ENCODE measurements at places on chromosomes 5 and 9.

DNA sequence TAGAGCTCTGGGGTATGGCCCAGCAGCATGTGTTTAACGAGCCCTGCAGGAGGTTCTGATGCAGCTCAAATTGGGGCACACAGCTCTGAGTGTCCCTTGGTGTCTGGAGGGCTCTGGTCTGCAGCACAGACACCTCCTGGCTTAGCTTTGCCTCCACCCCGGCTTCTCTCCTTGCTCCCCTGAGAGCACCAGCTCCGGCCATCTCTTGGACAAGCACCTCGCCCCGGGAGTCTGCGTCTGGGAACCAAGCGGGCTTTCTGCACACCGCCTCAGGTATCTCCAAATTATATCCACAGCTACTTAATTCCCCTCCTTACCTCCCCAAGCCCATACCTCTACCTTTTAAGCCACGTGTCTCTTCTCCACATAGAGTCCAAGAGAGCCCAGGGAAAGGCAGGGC lies 83.7 kb upstream of the IRX4 start:
- no peak for DNase-seq

DNA sequence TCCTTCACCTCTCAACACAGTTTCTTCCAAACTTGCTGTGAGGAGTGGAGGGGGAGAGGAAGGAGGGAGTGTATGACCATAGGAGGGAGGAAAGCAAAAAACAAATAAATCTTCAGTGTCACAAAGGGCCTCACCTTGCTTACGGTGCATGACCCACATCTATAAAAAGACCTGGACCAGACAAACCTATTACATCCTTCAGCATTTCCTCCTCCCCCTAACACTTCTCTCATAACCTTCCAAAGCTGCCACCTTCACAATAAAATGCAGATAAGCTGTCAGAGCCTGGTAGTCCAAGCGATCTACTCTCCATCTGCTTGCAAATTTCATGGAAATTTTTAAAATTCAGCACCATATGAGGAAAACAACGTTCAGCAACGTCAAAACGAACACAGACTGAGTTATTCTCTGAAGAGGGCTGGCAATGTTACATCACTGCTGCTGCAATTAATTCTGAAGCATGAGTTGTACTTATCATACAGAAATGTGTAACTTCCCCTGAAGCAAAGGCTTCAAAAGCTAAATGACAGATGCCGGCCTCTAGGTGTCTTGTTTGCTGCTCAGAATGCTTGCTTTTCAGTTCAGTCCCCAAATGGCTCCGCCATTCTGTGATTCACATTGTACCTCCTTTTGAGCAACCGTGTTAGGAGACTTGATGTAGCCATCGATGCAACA lies 62.9 kb downstream of the EFNA5 start:
- no peak for DNase-seq

DNA sequence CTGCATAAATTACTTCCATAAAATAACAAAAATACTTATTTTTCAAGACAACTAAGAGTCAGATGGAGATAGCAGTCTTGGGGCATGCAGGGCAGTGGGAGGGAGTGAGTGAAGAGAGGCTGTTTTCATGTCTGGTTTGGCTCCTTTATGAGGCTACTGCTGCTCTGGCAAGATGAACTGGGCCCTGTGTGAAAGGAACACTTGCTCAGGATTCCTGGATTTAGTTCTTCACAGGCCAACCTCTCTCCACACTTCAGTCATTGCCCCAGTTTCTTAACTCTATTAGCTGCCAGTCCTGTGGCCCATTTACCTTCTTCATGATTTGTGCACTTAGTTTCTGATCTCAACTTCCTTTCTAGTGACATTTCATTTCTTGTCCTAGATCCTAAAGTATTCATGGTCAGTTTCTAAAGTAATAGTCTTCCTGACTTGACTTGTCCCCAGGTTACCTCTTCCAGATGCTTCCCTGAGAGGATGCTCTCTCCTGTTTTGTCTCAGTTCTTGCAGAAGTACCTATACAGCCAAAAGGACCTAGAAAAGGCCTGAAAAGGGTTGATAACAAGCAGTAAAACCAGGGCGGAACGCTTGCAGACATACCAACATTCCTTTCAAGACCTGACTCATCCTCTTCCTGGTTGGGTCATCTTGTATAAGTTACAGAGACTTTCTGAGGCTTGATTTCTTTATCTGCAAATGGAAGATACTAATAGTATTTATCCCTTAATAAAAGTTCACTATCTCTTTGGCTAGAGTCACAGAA lies 77.0 kb upstream of the ZFAND5 start:
- no peak for DNase-seq

DNA sequence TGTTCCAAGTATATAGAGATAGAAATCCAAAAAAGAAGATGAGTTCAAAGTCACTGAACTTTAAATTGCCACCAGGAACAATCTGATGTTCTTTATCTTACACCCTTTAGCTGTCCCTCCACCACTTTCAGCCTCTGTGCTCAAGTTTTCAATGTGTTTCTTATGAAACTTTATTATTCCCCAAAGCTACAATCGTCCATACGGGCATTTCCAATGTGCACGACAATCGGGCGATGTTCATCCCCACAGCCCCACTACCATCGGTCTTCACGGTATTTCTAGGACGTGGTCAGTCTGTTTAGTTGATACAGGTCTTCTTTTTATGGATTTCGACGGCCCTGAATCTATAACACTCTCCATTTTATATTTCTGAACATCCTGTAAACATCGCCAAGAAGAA lies 238.7 kb upstream of the DAP start:
- DNase-seq = no peak

DNA sequence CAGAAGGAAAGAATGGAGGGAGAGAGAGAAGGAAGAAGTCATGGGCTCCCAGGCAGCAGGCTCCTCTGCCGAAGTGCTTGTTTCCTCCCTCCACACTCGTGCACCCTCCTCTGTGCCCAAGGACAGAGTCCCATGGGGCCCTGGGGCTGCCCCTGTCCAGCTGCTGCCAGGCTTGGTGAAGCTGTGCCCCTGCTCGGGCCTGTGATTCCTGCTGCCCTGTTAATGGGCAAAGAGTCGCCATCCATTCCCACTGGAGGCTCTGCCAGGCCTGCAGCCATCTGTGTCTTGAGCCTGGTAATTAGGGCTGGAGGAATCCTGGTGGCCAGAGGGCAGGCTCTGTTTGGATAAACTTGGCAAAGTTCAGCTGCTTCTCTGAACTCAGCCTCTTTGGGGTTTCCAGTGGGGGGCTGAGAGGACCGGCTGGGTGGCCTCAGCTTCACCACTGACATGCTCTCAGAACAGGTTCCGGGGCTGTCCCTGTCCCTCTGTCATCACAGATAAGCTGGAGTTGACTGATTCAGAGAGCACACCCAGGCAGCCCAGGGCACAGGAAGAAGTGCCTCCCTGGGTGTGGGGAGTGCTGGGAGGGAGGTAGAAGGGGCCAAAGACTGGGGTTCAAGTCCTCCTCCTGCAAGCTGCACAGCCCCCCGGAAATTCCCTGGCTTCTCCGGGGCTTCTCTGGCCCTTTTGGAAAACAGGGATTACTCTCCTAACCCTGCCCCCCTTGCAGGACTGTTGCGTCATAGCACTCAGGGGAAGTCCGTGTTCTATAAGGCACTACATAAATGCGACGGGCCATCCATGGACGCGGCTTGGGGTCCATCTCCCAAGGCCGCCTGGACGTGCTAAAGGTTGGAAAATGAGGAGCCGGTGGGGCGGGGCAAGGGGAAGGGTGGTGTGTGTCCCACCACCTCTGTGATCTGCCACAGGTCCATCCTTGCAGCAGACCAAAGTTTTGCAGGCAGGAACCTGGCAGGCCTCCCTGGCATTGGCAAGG lies 154.8 kb downstream of the PAX5 start:
- DNase-seq = no peak

- DNase-seq = no peak
Measured at GRCh38 chr9:114229295-114229694, 74.0 kb downstream of the COL27A1 start.

DNA sequence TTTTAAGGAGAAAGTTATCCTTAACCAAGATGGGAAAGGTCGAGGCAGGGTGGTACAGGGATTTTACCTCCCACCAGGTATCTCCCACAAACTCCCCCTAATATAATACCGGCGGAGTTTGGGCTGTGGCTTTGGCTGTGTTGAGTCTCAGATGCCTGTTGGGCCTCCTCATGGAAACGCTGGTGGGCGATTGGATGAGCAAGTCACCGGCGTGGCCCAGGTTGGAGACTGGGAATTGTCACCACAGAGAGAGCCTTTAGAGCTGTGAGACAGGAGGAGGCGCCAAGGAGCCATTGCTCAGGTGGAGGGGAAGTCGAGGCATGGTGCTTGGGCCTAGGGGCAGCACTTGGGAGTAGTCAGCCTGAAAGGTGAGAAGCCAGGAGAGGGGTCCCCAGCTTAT lies 3.4 kb upstream of the CAMSAP1 start:
- DNase-seq = no peak

Data from T-helper 1 cell (primary cell).